B cell (primary cell): ENCODE measurements at places on chromosomes 4 and X.

DNA sequence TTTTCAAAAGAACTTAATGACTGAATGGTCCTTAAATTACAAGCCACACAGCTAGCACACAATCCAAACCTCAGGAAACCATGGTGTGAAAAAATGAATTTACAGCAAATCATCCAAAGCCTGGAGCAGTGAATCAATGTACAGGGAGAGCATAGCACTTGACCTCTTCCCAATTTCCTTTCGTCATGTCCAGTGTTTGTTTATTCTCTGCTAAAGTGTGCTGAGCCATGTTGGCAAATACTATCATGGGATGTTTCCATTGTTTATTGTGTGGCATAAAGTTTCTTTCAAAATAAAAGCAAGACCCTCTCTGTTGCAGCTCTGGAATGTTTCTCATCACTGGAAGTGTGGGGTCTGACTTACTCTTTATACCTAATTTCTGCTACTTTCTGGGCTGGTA lies 25.4 kb upstream of the FAM47B start:
- no peak for DNase-seq

DNA sequence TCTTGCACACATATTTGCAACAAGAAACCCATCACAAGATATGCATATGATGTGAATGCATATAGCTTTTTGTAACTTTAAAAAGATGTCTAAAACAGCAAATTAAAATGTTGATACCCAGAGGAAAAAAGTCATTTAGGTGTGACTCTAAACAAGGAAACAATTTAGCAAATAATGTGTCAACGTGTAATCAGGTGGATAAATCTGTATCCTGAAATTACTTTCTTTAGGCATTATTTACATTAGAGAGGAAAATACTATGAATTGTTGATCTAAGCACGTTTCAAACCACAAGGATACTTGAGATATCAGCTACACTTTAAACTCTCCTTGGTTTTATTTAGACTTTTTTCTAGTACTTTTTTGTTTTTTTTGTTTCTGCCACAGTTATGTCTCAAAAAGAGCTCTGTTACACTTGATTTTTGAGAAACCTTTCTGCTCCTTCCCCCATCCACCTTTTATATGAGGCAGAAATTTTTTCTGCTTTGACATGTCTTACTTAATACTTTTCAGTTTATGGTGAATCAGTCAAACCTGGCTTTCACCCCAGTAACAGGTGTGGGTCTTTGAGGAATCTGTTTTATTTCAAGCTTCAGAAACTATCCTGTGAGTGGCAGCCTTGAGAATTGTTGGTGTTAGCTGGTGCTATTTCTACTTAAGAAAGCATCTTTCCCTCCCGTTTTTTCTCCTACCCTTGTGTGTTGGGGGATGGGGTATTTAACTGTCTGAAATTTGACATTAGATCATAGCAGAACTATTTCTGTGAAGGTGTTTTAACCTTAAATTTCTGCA lies 1.9 kb downstream of the NPNT start:
- DNase-seq, result no peak

DNA sequence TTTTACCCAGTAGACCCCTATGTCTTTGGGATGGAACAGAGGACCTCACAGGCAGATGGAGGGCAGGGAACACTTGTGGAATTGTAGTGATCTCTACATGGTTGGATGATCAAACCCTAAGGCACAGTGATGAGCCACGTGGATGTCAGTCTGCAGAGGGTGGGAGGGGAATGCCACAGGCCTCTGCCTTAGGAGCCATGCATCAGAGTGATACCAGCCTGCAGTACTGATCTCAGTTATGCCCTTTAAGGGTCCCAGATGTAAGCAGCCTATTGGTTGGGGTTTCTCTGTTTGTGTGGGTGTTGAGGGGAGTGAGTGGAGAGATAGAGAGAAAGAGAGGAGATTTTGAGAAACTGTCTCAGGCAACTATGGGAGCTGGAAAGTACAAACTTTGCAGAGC lies 39.9 kb upstream of the XAGE1B start:
- DNase-seq, result no peak

DNA sequence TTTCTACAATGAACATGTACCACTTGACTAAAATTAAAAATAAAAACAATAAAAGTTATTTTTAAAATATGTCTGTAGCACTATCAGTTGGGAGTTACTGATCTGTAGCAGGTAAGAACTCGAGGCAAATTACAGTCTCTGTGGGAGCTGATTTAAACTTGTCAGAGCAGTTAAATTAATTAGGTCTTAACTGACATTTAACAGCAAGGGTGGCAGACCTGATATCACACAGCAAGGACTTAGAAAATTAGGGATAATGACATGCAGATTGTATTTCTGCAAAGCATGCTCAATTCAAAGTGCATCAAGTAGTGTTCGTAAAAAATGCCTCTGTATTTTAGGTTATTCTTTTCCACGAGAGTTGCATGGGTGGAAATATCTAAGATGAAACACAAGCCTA lies 208.9 kb downstream of the SPATA18 start:
- no peak for DNase-seq

DNA sequence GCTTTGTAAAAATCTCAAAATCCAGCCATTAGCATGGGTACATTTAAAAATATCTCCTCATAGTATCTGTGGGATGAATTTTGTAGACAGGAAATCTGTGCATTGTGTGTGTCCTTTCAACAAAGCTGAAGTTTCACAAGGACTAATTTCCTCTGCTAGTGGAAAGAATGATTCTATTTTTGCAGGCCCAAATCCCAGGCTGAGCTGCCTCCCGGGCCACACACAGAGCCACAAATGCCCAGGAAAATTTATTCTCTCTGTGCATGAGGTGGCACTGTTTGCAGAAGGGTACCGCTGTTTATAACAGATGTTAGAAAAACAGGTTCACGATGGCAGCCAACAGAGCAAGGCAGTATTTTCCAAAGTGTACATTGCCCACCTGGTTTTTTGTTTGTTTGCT lies 11.0 kb upstream of the VCX3B start:
- no peak for DNase-seq

DNA sequence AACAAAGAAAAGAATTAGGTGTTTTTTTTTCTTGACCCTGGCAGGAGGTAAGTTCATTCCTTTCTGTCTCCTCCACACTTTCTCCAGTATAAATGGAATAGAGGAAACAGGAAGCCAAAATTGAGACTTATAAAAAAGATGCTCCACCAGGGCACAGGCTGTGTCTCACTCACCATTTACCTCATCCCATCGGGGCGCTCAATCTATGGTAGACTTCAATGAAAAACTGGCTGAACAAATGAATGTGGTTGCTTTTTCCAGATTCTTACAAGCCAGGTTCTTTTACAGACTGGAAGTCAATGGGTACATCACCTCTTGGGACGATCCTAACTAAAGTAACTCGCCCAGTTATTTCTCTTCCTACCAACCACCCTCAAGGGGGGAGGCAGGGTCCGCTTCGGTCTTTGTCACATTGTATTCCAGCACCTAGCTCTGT lies 685 bp downstream of the COMMD8 start:
- no peak for DNase-seq

GRCh38 chrX:104565791-104566680 lies at the start of gene IL1RAPL2:
Gene IL1RAPL2 (plus strand): TSS chrX:104566199.
- no peak for DNase-seq

DNA sequence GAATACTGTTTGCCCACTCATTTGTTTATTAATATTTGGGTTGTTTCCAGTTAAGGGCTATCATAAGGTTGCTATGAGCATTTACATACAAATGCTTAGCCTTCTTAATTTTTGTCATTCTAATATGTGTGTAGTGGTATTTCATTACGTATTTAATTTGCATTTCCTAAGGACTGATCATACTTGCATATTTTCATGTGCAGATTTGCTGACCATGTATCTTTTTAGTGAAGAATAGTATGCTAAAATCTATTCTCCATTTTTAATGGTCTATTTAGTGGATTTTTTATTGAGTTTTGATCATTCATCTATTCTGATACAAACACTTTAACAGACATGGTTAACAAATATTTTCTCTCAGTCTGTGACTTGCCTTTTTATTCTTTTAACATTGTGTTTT lies 949.5 kb downstream of the RAB28 start:
- DNase-seq, result no peak
